ENCODE measurements at places on chromosomes 12 and 14.
A peak's percentile ranks its signal among the peaks of the same experiment; 100 is the strongest.

DNA sequence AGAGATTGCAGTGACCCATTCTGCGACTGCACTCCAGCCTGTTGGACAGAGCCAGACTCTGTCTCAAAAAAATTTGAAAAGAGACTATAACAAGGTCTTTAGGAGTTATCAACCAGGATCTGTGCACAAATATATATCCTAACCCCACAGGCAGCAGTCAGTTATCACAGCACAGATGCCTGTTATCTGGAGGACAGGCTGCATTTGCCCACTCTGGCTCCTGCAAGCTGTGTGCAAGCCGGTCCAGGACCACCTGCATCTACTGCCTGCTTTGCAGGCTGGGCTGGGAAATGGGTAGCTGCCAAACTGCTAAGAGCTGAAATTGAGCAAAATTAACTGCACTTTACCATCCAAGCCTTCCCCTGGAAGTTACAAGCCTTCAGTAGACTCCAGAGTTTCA lies 21.4 kb upstream of the RCOR1 start:
- no peak for DNase-seq

DNA sequence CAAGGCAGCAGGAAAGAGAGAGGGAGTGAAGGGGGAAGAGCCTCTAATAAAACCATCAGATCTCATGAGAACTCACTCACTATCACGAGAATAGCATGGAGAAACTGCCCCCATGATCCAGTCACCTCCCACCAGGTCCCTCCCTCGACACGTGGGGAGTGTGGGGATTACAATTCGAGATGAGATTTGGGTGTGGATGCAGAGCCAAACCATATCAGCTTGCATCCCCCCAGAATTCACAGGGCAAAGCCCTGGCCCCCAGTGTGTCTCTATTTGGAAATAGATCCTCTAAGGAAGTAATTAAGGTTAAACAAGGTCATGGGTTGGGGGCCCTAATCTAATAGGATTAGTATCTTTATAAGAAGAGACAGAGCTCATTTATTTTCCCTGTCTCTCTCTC lies 56.1 kb upstream of the TCL1A start:
- no peak for DNase-seq

- DNase-seq = no peak
Measured at GRCh38 chr14:29822430-29822709, 105.3 kb downstream of the PRKD1 start.

DNA sequence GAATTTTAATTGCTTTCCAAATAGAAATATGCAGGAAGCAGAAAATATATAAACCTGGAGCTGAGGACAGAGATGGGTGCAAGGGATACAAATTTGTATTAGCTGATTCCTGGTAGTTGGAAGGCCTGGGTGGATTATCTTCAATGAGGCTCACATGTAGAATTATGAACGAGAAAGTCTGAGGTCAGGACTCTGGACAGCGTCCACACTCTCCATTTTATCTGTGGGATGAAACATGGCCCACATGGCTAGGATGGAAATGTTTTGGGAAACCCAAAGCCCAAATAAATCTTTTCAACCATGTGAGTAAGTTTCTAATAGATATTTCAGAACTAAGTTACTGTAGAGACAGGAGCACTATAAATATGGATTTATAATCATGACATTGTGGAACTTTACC lies 256.1 kb downstream of the APAF1 start:
- DNase-seq = no peak

DNA sequence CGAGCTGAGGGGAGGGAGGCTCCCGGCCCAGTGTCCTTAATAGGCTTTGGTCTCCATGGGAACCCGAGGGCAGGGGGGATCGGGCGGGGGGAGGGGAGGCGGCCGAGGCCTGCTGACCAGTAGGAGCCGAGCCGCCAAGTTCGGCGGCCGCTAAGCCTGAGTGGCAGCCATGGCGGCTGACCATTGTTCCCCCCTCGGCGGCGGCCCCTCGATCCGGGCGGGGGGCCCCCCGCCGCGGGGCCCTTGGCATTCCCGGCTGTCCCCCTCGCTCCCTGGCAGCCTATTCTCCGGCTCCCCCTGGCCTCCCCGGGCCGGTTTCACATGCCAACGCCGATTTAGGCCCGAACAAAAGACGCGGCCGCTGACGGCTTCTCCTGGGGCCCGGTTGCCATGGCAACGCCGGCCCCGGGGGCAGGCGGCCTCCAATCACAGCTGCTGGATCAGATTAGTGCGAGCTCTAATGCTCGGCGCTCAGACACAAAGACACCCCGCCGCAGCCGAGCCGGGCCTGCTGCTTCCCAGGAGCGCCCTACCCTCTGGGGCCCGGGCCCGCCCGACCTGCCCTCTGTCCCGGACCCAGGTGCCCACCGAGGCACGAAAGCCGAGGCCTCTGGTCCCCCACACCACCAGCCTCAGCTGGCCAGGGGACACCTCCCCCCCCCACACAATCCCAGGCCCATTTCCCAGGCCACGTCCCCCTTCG lies 7.3 kb downstream of the MSI1 start:
- DNase-seq = no peak

DNA sequence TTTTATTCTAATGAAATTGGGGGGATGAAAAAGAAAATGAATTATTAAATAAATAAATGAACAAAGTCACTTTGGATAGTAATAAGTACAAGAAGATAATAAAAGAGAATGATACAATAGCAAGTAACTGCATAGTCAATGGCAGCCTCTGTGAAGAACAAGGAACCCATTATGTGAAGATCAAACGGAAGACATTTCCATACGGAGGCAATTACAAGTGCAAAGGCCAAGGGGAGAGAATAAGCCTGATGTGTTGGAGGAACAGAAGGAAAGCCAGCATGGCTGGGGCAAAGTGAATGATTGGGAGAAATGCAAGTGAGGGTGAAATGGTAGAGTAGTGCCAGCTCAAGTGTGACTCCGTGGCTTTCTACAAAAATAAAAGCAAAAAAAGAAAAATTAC lies 43.9 kb upstream of the CHPT1 start:
- no peak for DNase-seq

GRCh38 chr12:124464062-124464461 lies 103.3 kb downstream of the NCOR2 start:
- DNase-seq = no peak

GRCh38 chr12:10884086-10884725 lies at the start of gene PRH1:
Gene PRH1 (minus strand): TSS chr12:10884255. CDS start chr12:10884217, 38 bp downstream.
- no peak for DNase-seq

- DNase-seq = peak; percentile 100
Measured at GRCh38 chr14:100192672-100193416, 33.4 kb upstream of the DEGS2 start.
